BE2C (cell line): ENCODE measurements at places on chromosomes 6 and 20.

- no peak for DNase-seq
These were observed 9.8 kb upstream of the GRM4 start for GRCh38 chr6:34155471-34156300.

GRCh38 chr6:119308048-119308570 is 41.5 kb downstream of the MAN1A1 start:
- no peak for DNase-seq

DNA sequence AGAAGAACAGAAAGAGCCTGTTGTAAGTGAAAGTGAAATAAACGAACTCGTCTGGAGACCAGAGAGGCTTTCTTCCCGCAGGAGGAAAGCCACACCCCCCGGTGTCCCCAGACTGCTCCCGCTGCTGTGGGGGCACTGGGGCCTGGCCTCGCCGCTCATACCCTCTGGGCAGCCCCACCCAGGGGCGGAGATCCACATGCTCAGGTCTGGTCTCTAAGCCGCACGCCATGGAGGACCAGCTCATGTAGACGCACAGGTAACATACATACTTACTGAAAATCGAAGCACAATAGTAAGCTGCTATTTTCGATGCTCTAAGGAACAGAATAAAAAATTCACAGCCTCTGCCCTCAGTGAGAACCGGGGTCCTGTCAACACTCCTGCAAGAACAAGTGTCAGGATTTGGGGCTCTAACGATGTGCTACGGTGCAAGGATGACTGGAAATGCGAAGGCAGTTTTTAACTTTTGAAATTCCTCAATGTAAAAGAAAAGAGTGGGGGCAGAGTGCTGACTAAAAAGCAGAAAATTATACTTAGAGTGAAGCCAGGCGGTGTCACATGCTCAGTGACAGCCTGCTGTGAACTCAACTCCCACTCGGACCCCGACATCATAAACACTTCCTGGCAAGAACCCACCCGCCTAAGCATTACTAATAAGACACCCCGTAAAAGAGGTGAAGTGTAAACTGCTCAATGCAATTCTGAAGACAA is 110.5 kb downstream of the IRF4 start:
- DNase-seq, result no peak

DNA sequence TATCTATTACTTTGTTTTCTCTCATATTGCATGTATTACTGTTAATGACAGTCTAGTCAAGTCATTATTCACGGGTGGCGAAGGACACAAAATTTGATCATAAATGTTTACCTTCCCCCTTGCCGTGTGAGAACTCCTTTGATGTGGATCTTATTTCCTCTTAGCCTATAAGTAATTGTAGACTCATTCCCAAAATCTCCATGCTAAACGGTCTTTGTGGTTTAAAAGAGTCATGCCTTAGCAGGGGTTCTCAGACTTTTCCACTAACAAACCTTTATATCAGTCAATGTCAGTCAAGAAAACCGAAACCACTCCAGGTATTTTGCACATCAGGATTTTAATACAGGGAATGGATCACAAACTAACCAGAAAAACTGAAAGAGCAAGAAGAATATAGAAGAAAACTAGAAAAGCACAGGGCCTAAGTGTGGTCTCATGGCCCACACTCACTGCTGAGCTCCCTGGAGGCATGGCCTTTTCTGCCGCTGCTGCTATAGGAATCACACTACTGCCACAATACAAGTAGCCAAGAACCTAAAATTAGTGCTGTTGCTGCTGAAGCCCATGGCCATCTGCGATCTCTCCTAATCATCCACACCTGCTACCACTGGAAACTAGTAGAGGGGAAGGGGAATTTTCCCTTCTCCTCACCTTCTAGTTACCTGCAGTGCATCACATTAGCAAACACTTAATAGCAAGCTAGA is 186.0 kb upstream of the POU3F2 start:
- DNase-seq, result no peak

GRCh38 chr6:137202078-137202477 is 17.1 kb downstream of the IFNGR1 start:
- peak; percentile 52 for DNase-seq

DNA sequence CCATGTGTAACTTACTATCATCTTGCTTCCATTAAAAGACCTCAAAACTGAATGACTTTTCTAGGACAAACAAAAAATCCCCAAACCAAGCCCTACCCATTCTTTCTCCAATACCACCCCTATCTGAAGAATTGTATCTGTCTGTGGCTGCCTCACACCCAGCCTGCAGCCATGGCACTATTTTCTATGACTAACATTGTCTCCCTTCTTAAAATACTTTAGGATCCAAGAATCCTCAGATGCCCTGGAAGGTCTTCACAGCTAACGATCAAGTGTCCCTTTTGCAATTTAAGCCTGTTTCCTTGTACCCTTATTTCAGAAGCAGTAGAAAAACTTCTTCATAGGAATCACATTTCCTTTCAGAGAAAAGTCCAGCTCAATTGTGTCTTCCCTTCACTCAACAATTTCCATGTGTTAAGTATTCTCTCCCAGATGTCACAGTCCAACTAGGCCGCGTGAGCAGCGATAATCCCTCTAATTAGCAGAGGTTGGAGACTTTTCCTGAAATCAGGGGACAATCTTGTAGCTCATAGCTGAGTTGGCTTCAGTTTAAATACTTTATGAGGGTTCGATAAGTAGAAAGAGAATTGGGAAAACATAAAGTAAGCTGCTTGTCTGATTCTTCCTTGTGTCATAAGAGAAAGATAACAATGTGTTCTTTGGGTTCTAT is 5.2 kb upstream of the MEP1A start:
- DNase-seq, result no peak

- DNase-seq, result no peak
These were observed 170.9 kb upstream of the STXBP5 start for GRCh38 chr6:147033267-147033666.

DNA sequence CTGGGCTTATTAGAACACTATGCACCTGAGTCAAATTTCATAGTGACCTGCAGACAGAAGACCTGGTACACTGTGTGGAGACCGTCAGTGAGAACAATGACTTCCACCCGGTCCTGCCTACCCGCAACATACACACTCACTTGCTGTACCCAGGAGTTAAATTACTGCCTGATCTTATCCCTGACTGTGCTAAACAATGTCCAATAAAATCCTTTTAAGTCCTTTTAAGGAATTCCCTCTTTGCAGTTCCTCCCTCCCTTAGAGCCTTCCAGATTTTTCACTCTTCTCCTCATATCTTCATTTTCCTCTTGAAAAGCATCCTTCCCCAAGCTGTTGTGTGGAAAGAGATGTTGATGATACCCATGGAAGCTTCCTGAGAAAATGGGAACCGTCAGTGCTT is 3.4 kb upstream of the KCNG1 start:
- DNase-seq, result no peak

DNA sequence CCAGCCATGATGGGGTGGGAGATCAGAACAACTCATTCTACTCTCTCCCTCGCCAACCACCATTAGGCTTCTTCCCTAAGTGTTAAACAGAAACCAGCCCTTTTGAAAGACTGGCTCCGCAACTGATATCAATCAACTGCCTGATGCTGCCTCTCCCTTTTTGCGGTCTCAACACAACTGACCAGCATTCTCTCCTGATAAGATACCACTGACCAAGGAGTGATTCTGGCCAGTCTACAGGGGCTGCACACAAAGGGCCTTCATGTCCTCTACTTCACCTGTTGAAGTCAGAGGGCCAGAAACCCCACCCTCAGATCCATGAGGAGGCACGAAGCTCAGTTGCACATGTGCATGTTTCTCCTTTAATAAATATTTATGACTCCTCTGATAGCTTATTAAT is 145.1 kb downstream of the CD24 start:
- DNase-seq, result no peak

DNA sequence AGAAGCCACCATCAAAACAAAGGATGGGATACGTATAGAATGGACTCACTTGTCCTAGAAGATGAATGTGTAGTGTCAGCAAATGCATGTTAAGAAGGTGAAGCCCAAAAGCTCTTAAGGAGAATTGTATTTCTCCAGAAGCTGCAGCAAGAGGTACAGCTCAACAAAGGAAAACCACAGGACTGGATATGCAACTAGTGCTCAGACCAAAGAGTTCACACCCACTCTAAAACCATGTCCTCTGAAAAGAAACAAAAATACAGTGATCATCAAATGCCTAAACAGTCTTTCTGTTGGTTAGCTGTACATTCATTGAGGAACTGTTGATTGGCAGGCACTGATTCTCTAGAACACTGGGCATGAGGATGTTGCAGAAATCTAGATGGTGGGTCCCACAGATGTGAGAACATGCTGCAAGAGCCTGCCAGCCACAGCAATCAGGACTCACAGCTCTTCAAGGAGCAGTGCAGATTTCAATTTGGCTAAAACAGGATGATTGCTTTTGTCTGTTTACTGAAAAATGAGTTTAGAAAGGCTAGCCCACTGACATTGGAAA is 94.6 kb downstream of the COL9A1 start:
- no peak for DNase-seq

DNA sequence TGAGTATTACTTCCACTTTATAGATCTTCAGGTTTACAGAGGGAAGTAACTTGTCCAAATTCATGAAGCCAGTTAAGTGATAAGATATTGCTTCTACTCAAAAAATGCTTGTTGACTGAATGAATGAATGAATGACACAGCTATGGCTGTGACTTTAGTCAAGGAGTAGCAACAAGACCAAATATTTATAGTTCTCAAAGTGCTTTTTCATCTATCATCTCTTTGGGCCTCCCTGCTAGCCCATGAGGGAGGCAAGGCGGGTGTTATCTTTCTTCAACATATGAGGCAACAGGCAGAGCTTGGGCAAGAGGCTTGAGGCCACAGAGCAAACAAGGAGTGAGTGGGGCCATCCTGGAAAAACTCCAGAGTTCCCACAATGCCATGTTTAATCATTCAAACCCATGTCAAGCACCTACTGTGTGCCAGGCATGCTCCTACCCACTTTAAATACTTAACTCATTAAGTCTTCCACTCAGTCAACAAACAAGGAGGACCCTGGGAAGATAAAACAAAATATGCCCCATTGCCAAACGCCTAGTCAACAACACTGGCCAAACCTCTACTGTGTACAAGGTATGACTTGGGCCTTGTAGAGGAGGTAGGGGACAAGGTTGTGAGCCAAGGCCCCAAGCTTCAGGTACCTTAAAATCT is 15.9 kb downstream of the BCL2L1 start:
- no peak for DNase-seq

GRCh38 chr6:7086488-7086887 is 21.3 kb upstream of the RREB1 start:
- no peak for DNase-seq

DNA sequence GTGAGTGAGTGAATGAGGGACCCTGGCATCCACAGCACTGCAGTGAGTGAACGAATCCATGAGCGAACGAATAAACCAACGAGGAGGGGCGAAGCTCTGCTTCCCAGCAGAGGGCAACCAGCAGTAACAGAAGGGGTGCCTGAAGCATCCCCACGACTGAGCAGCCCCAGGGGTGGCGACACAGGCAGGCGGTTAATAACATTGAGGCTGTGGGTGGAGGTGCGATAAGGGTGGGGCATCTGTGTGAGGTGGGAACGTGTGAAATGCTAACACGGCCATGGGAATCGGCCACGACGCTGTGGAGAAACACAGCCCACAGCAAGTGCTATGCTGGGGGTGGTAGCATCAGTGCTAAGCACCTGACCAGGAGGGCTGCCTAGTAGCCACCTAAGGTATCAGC is 75.9 kb downstream of the TAF4 start:
- DNase-seq, result no peak
